ENCODE measurements at places on chromosomes 7 and 10.

DNA sequence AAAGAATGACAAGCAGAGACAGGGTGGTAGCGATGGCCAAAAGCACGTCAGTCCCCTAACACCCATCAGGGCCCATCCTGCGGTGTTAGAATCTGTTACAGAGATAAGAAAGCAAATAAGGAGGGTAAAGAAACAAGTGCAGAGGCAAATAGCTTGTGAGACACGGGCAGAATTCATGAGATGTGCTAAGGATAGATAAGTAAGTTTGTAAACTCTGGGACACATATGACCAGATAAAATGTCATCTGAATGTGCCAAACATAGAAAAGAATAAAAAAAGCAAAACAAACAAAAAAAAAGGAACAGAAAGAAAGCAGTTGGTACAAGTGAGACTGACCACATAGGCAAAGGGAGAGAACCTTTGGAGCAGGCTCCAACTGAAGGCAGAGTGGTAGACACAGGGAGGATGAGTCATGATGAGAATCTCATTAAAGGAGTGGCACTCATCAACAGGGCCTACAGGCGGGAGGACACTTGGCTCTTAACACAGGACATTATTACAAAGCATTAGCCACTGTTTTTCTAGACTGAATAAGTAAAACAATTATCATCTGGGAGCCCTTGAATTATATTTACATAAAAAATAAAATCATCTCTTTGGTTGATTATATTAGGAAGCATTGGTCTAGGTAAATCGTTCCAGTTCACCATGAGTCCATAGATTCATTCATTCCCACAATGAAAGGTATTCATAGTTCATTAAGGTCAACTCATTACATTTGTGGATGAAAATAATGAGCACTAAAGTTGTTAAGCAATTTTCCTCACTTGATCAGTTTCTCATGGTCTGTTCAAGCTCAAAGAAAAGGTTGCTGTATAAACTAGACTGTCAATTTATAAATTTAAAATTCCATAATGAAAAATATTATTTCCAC, 21.5 kb upstream of the EPHB6 start:
- no peak for DNase-seq

DNA sequence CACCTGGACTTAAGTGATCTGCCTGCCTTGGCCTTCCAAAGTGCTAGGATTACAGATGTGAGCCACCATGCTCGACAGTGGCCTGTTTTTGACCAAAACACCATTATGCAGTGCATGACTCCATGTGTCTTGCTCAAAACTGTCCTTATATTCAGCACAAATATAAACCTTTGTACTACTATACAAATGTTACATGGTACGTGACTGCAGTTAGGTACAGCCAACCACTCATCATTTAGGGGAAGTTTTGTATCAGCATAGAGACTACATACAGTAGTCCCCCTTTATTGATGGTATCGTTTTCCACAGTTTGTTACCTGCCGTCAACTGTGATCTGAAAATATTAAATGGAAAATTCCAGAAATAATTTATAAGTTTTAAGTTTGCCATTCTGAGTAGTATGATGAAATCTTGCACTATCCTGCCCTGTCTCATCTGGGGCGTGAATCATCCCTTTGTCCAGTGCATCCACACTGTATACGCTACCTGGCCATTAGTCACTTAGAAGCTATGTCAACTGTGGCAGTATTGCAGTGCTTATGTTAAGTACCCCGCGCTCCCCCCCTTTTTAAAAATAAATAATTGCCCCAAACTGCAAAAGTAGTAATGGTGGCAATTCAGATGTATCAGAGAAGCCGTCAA, 23.3 kb upstream of the ZNF282 start:
- no peak for DNase-seq

GRCh38 chr10:118340486-118340885, 1.6 kb downstream of the FAM204A start:
- no peak for DNase-seq

DNA sequence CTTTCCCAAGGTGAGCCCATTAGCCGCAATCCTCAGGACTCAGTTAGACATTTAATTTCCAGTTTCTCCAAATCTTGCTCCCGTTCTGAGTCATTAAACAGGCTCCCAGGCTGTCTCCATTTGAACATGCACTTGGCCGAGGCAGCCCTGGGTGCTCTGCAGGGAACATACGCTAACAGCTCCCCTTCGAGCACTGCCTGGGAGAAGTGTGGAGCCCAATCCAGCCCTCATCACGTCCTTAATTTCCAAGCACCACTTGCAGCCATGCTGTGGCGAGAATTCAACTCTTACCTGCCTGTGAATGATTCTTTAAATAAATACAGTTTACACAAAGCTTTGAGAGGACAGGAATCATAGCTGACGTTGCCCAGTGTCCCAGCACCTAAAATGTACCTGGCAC, 218.2 kb downstream of the CCSER2 start:
- no peak for DNase-seq

GRCh38 chr10:126518218-126519080, 130.2 kb upstream of the ADAM12 start:
- no peak for DNase-seq

- DNase-seq = peak; percentile 89
Observed at GRCh38 chr7:128020159-128020558, 11.1 kb downstream of the LRRC4 start.

GRCh38 chr7:47826754-47827153, 121.5 kb downstream of the PKD1L1 start:
- peak; percentile 8 for DNase-seq

DNA sequence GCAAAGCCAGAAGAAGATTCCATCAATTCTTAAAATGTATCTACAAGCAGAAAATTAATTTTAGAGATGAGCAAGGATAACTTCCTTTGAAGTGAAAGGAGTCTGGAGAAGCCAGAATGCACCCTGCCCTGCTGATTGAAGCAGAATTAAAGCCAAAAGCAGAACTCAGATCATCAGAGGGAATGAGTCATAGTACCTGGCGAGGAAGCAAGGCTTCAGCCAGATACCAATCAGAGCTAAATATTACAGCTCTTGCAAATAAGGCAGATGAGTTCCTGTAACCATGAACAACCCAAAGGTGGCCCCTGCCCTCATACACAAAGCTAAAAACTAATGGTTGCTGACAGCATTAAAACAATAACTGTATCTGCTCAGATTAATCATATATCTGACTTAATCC, 10.4 kb downstream of the HTR7 start:
- DNase-seq = no peak

GRCh38 chr10:112913661-112914287, 36.3 kb upstream of the TCF7L2 start:
- no peak for DNase-seq

GRCh38 chr7:28658381-28658780, 246.1 kb downstream of the CREB5 start:
- DNase-seq = no peak

- peak; percentile 88 for DNase-seq
Observed at GRCh38 chr10:127853868-127854768, 38.6 kb downstream of the CLRN3 start.

GRCh38 chr10:132535065-132535651, 2.4 kb upstream of the INPP5A start:
- DNase-seq = peak; percentile 40

DNA sequence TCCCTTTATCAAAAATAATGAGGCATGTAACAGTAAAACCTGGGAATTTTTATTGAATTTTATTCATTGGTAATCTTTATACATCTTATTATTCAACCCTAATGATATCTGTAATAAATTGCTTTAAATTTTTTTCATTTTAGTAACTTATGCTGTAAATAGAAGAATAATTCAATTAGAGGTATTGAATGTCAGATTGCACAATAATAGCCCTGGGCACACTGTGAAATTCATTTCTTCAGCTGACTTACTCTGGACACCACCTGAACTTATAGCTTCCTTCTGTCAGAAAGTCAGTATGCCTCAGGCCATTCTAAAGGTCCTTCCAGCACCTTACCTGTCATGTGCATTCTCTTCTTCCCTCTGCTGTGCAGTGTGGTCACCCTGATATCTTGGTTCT, 59.2 kb downstream of the ADAM22 start:
- DNase-seq = no peak

DNA sequence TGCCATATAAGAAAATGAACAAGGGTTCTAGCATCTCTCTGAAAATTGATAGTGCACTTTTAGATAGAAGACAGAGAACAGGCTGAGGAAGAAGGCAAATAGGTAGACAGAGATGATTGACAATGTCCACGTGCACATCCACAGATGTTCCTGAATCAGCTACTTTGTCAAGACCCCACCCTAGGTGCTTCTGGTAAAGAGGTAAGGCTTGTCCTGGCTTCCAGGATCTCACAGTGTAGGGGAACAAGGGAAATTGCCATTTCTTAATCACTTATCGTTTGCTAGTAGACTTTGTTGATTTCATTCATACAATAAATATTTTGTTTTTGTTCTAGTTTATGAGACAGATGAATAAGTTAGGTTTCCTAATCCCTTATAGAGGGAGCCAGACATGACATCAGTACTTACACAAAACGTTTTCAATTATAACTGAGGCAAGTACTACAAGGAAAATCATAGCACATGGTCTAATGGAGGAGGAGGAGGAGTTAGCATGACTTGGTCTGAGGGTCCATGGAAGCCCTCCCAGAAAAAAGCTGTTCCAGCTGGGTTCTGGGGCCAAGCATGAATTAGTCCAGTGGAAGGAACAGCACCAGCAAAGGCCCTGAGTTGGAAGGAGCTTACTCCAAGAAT, 115.9 kb upstream of the ARID5B start:
- DNase-seq = no peak

DNA sequence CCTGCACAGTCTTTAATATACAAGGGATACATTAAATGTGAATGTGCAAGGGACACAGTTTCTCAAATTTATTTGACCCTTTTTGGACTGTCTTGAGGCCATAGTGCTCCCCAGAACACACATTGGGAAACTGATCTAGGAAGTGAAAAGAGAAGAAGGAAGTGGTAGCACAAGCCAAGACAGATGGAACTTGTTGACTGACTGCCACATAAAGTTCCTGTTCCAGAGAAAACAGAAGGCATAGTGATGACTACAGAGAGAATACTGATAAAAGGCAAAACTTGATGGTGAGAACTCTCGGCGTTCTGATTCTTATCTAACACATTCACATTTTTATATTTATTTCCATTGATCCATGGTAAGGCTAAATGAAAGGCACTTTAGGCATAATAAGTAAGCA, 1216.4 kb downstream of the CNTNAP2 start:
- DNase-seq = no peak

DNA sequence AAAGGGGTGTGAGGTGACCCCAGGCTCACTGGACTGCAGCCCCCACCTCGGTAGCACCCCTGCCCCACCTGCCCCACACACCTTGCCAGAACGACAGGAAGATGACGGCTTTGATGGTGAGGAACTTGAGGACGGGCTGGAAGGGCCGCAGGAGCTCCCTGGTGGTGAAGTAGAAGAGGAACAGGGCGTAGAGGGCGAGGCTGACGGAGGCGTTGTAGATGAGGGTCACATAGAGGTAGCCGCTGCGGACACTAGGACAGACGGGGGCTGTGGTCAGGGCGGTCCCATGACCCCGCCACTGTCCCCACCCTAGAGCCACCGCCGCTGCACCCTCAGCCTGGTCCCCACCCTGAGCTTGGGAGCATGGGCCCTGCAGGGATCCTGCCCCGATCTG, 7.6 kb downstream of the TMEM184A start:
- no peak for DNase-seq

DNA sequence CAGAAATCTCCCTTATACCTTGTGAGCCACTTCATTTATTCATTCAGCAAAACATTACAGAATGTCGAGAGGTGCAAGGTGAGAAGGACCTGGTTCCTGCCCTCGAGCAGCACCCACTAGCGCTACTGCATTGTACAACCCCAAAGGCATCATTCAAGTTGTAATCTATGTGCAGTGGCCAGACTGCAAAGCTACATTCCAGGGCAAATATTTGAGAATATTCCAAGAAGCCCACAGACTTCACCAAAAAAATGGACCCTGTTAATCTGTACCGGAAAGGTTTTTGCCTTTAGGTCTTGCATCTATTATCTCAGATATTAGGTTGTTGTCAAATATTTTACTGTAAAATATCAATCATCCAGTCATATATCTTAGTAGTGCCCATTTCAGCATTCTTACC, 295.4 kb upstream of the FZD1 start:
- DNase-seq = no peak

DNA sequence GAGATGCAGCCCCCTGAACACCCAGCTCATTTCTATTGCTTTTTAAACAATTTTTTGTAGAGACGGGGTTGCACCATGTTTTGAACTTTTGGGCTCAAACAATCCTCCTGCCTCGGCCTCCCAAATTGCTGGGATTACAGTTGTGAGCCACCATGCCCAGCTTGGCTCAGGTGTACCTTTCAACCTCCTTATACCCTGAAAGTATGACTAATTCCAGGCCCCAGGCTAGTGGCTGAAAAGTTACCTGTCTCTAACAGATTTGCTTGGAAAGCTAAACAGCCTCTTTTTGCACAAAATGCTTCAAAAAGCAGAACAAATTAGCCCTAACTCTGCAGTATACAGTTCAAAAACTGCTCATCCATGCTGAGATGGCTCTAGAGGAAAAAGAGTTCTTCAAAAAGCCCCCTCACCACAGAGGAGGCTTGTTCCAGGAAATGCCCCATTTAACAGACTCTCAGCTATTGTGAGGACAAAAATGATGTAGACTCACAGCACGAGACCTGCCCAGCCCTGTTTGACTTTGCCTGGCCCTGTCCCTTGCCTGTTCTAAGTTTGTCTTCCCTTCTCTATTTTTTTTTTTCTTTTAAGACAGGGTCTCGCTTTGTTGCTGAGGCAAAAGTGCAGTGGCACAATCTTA, 13.4 kb upstream of the AP1S1 start:
- no peak for DNase-seq

DNA sequence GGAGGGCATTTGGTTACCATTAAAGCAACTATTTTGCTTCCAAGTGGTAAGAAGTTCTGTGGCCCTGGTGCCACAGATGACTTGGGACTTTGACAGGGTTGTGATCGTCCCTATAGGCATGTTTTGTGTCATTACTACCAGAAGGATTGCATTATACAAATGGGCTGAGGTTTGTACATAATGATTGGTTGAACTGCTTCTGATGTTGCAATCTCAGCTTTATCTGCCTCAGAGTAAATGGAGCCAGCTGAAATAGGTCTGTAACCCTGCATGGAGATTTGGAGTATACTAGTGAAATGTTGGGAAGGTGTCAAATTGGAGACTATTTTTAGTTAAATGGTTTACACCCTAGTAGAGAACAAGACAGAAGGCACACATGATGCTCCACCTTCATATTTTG, 46.1 kb upstream of the SEPTIN7 start:
- no peak for DNase-seq

GRCh38 chr10:103759100-103759781, 96.1 kb downstream of the SH3PXD2A start:
- DNase-seq = no peak

Data from endodermal cell (in vitro differentiated cells).